NCI-H187 treated with DMSO at 0.1 percent for 48 hours (cell line): ENCODE measurements at places on chromosomes 13 and 19.
A peak's percentile ranks its signal among the peaks of the same experiment; 100 is the strongest.

- DNase-seq, result no peak
These were observed 7.7 kb downstream of the IRF2BP1 start for GRCh38 chr19:45878043-45878794.

DNA sequence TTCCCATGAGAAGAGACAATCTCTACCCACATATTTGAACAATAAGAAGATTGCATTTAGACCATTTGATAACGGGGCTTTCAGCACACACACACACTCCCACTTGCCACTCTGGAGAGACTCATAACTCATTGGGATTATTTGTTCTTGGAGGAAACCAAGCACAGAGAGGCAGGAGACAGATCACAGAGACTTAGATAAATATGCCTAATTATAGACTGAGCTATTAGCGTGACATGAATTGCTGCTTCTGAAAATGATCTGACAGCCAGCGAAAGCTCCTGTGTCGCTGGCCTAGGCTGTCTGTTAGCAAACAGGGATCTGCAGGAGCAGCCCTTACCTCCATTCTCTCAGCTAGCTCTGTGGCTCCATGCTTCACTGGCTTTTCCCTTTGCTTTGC lies 111.4 kb downstream of the CCNA1 start:
- peak; percentile 94 for DNase-seq

- no peak for DNase-seq
These were observed 23.5 kb upstream of the USP12 start for GRCh38 chr13:27194895-27195764.

- no peak for DNase-seq
These were observed 31.5 kb upstream of the ZNF766 start for GRCh38 chr19:52237771-52238400.

DNA sequence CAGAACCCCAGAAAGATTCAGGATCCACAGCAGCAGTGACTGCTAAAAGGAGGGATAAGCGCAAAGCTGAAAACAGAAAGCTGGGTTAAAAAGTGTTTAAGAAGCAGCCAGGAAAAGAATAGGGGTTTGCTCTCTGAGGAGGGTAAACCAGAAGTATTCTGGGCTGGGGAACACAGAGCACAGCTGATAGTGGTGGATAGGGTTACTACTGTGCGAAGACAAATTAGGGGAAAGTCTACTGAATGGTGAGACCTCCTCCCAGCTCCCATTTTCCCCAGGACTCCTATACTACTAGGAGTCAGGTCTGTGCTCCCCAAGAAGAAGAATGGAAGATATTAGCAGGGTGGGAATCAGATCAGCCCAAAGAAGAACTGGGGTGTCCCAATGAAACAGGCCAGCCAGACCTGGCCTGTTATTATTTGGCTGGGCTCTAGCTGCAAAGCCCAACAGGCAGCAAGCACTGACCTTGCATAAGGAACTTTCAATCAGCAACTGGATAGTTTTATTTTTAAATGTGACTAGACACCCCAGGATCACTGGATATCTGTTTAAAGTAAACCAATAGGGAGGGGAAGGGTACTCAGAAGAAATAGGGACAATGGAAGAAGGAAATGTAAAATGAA lies 43.5 kb upstream of the SERTM1 start:
- DNase-seq, result no peak

DNA sequence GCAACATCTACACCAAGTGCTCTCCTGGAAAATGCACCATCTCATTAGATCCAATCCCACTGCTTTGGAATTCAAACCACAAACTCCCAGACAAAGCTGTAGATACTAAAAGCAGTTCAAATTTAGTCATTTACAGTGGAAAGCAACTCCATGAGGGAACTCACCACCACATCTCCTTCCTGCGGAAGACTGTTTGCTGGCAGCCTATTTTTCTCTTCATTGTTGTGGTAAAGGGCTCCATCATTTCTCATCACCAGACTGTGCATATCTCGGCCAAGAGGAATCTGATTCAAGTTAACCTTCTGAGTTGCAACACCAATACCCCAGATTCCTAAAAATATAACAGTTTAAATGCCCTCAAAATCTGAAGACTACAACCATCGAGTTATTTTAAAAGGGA lies 8.4 kb downstream of the SPRYD7 start:
- DNase-seq, result no peak

DNA sequence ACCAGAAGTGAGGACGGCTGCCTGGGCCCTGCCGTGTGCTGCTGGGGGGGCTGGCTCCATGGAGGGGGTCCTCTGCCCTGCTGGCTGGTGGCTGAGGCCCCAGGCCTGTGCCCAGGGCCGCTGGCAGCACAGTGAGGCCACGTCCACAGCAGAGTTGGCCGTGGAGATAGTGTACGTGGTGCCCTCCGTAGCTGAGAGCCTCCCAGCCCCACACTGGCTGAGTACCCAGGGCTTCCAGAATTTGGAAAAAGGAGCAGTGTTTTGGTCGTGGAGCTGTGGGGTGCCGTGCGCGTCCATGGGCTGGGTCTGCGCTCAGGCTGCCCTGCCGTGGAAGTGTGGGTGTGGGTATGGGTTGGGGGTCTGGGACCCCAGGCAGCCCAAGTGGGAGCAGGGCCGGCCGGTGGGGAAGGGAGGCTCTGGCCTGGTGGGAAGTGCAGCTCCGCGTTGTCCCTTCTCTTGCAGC lies 5.9 kb downstream of the PTBP1 start:
- no peak for DNase-seq

DNA sequence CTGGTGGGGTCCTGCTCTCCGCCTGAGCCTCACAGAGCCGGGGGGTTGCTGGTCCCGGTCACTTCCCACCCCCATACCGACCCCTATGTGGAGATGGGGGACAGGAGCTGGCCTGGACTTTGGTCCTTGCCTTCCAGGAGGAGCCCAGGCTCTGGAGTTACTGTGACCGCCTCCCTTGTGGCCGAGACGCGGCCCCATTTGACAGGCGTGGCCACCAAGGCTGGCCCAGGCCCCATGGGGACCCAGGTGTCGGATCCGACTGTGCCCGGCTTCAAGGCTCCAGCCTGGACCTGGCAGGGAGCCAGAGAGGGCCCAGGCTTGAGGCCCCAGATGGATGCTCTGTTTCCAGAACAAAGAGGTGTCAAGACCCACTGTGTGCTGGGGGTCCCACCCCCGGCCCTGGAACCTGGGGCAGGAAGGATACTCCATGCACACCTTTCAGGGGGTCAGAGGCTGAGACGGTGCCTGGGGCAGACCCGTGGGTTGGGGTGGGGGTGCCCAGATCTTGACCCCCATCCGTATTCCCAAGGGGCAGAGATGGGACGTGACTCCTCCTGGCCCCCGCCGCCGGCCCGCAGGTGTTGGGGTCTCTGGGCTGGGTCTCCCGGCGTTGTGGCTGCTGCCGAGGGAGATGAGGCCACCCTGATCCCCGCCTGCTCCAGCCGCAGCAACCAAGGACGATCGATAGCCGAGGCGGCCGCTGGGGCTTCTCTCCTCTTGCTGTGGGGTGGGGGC lies 47.8 kb upstream of the TCF3 start:
- no peak for DNase-seq

GRCh38 chr13:32545083-32545482 lies 6.5 kb upstream of the N4BP2L2 start:
- no peak for DNase-seq

GRCh38 chr13:99471221-99472121 lies 29.8 kb upstream of the TM9SF2 start:
- no peak for DNase-seq
